ENCODE measurements at places on chromosomes 13 and 19.
A peak's percentile ranks its signal among the peaks of the same experiment; 100 is the strongest.

- DNase-seq, result no peak
These were observed 5.5 kb upstream of the METTL21C start for GRCh38 chr13:102700088-102701031.

DNA sequence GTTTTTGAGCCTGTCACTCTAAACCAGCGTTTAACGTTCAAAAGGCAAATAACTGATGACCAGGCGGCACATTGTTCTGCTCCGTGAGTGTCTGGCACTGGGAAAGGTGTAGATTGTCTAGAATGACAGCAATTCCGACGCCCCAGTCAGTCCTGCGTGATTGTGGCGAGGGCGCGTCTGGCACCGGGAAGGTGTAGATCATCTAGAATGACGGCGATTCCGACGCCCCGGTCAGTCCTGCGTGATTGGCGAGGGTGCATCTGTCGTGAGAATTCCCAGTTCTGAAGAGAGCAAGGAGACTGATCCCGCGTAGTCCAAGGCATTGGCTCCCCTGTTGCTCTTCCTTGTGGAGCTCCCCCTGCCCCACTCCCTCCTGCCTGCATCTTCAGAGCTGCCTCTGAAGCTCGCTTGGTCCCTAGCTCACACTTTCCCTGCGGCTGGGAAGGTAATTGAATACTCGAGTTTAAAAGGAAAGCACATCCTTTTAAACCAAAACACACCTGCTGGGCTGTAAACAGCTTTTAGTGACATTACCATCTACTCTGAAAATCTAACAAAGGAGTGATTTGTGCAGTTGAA lies 26.1 kb upstream of the NDUFS7 start:
- DNase-seq, result no peak

DNA sequence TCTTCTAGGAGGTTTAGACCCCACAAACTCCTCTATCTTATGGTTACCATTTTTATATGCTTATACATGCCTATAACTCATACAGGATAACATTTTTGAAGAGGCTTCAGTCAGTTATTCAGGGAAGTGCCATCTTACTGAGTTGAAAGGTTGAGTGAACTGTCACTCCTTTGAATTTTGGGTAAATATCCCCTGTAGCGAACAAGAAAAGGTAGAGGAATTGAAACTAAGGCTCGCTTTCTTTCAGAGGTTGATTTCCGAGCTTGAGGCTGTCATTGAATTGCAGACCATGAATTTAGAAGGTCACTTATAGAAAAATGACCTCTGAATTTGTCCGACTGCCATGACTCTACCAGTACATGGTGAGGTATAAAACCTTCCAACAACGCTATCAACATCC lies 35.1 kb downstream of the MICU2 start:
- no peak for DNase-seq

DNA sequence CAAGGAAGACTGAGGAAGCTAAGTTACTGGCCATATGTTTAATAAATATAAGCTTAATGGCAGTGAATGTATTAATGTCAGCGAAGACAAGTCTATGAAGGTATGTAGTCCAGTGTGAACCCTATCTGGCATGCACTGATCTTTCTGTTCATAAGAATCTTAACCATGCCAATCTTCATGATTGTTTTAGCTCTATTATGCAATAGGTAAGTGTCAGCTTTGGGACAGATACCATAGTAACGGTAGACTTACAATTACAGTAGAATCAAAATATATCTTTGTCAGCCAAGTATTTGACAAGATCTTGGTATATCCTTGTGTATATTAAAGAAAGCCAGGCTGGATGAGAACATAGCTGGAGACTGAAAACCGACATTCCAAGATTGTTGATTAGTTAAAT lies 428.5 kb downstream of the SPRY2 start:
- DNase-seq, result no peak

DNA sequence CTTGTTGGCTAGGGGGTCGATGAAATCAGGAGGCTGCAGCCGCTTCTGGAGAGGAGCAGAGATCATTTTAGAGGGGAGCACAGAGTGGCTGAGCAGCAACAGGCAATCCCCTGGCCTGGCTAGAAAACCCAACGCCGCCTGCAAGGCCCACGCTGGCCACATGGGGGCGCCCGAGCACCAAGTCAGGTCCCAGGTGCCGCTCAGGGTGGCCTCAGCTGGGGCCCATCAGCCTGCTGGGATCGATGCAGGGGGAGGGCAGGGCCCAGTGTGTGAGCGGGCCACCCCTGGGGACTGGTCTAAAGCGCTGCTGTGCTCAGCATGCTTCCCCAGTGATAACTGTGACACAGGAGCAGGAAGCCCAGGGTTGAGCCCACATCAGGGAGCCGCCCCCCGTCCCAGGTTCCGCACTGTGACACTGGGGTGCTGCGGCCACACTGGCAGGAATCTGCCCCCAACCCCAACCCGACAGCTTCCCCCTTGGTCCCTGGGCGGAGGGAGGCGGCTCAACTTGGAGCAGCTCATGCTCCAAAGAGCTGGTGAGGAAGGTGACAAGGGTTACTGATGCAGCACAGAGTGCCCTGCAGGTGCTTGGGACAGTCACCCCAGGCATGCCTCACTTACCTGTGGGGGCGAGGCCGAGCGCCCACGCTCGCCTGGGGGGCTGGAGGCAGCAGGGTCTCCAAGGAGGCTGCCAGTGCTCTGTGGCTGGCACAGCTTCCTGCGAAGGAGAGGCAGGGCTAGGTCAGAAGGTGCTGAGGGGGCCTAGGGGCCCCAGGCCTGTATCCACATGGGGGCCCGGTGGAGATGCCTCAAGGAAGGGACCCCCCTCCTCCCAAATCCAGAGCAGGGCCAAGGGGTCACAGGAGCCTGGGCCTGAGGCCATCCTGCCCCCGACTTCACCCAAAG lies 13.3 kb upstream of the ISYNA1 start:
- DNase-seq, result peak; percentile 53

- DNase-seq, result no peak
These were observed 95.7 kb downstream of the FNDC3A start for GRCh38 chr13:49071341-49071937.

DNA sequence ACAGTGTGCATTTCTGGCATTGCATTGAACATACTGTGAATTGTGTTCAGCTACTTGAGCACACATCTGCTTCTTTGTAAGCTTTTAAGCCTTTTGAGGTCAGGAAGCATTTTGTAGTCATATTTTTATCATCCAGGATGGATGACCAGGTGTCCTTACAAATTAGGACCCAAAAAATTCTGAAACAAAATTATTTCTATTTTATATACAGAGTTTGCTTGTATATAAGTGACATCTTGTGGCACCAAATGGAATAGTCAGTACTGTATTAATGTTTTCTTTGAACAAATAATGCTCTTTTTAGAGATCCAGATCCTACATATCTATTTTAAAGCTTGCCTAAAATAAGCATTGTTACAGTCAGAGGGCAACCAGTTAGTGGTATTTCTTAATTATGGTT lies 9.5 kb upstream of the SUPT20H start:
- DNase-seq, result no peak

DNA sequence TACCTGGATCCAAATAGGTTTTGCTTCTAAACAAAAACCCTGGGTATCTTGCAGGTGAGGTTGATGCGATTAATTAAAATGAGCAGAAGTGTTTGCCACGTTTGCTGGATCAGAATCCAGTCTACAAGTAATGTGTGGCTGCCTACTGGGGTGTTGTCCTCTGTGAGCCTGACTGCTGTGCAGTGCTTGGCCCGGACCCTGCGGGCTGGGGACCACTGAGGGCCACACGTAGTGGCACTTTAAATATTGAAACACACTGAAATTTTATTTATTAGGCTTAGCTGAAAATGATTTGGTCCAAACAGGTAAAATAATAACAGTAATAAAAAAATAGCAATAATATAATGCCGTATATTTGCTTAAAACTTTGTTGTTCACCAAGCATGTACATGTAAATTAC lies 338.0 kb downstream of the MYO16 start:
- DNase-seq, result no peak

GRCh38 chr13:87590518-87590917 lies 80.7 kb upstream of the SLITRK5 start:
- no peak for DNase-seq

GRCh38 chr19:40716031-40716481 lies 630 bp downstream of the COQ8B start:
- no peak for DNase-seq

DNA sequence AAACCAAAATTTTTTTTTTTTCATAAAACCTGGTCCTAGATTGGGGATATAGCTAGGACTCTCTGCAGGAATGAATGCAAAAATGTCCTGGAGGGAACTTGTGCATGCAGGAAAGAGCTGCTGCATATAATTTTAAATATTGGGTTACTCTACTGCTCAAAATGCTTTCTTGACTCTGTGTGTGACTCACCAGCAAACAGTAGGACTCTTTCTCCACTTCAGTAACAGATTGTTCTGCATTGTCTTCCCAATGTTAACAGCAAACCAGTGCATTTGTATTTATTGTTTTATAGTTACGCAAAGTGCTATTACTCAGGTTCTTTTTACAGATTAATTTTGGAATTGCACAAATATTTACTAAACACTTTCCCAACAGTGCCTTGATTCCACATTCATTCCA lies 163.7 kb upstream of the KL start:
- no peak for DNase-seq

- no peak for DNase-seq
These were observed 1510.3 kb downstream of the PCDH9 start for GRCh38 chr13:65719831-65720230.

DNA sequence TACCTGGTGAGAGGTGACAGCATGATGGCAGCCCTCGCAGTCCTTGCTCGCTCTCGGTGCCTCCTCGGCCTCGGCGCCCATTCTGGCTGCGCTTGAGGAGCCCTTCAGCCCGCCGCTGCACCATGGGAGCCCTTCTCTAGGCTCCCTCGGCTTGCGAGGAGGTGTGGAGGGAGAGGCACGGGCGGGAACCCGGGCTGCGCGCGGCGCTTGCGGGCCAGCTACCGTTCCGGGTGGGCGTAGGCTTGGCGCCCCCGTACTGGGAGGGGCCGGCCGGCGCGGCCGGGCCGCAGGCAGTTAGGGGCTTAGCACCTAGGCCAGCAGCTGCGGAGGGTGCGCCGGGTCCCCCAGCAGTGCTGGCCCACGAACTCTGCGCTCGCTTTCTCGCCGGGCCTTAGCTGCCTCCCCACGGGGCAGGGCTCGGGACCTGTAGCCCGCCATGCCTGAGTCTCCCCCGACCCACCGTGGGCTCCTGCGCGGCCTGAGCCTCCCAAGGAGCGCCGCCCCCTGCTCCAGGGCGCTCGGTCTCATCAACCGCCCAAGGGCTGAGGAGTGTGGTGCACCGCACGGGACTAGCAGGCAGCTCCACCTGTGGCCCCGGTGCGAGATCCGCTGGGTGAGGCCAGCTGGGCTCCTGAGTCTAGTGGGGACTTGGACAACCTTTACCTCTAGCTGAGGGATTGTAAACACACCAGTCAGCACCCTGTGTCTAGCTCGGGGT lies 1624.3 kb downstream of the SLITRK1 start:
- DNase-seq, result no peak

DNA sequence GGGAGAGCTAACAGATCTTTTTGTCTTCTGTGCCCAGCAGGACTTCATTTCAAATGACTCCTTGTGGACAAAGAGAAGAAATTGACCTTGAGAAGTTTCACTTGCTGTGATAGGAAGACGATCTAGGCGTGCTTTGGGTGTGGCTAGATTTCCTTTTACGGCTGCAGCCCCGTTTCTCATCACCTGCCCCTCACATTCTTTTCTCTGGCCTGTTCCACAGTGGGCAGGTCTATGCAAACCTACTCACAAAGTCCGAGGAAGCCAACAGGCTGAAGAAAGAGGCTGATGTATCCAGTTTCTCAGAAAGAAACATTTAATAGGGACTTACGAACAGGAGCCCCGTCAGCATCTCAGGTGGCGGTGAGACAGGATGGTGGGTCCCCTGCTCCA lies 231.8 kb downstream of the FGF9 start:
- no peak for DNase-seq

DNA sequence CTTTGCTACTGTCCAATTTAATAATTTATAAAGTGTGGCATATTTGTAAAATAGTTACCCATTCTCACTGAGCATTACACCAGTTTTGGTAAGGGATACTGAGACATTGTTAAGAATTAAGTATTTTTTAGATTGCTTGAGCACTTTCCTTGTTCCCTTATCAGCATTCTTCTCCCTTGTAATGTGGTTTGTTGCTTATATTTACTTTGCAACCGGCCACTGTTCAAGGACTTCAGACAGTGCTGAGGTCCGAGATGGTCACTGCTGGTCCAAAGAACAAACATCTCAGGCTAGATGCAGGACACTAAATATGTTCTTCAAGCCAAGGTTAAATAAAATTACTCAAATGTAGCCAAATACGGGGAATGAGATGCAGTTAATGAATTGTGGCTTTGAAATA lies 161.4 kb downstream of the TM9SF2 start:
- DNase-seq, result no peak

GRCh38 chr19:20038358-20039202 lies 725 bp downstream of the ZNF682 start:
- no peak for DNase-seq

DNA sequence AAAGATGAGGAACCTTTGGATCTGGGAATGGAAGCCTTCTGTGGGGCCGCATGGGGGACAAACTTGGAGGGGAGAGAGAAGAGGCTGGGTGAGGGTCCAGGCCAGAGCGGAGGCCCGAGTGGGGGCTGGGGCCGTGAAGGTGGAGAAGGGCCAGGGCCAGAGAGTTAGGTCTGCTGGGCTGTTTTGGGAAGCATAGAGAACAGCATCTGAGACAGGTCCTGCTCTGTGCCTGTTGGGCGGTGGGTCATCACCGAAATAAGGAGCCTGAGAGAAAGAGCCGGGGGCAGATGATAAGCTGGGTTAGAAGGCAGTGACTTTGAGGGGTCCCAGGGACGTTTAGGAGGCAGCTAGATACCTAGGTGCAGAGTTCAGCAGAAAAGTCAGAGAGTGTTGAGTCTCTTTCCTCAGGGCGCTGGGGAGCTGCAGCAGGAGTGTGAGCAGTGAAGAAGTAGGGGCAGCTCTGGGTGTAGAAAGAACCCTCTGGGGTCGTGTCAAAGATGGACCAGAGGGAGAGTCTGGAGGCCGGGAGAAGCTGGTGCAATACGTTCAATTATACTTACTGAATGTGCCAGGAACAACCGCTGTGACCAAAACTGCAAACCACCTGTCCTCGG lies 2.7 kb downstream of the SPACA6 start:
- no peak for DNase-seq

DNA sequence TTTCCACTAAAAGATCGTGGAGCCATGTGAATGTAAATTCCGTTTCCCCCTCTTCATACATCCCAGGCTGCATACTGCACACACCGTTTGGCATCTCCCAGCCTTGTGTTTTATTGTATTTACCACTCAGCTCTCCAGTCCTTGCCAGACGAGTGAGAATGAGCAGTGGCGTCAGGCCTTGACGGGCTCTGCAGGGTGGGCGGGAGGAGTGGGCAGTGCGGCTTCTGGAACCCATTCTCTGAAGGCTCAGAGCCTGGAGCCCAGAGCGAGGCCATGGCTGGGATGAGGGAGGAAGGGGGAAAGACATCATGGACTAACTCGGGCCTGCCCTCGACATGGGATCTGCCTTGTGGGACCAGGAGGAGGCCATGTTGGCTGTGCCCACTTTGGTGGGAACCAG lies 25.1 kb downstream of the BICRA start:
- no peak for DNase-seq

- no peak for DNase-seq
These were observed 21.8 kb downstream of the RFXAP start for GRCh38 chr13:36840718-36841250.

Data from caudate nucleus (tissue), 63 donors.